ENCODE measurements at places on chromosomes 2 and 18.

- DNase-seq: no peak
Observed at GRCh38 chr18:49123431-49123830, 172.7 kb upstream of the SMAD7 start.

GRCh38 chr2:152427902-152428301 lies 92.9 kb downstream of the FMNL2 start:
- DNase-seq: no peak

DNA sequence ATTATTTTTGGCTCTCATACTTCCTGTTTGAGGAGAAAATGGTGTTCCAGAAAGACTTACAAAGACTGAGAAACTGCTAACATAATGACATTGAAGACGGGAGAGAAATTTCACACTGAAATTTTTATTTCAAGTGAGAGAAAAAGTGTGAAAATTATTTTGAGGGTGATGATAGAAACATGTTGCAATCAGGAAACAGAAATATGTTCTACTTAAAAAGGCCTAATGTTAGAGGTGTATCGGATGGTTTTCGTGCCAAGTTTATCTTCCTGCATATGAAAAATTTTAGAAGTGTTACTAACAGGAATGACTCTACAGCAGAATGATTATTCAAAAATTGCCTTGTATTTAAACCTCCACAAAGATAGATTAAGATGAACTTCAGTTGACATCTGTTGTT lies 50.5 kb downstream of the KCNE4 start:
- DNase-seq: no peak

GRCh38 chr18:57427429-57428201 lies 7.6 kb upstream of the ONECUT2 start:
- no peak for DNase-seq

- no peak for DNase-seq
Observed at GRCh38 chr18:31120594-31120993, 18.4 kb upstream of the DSC2 start.
